ENCODE measurements at places on chromosomes 7 and 10.

- no peaks in the 10 kb centered on the region for H3K4me1 ChIP-seq
- no peak overlapping the region for H3K4me3 ChIP-seq
- peak; percentile 64 for DNase-seq
- H3K27me3 ChIP-seq = no peaks in the 10 kb centered on the region
- no peaks in the 10 kb centered on the region for H3K36me3 ChIP-seq
Observed at GRCh38 chr10:43355749-43356371, 15.6 kb upstream of the FXYD4 start.

DNA sequence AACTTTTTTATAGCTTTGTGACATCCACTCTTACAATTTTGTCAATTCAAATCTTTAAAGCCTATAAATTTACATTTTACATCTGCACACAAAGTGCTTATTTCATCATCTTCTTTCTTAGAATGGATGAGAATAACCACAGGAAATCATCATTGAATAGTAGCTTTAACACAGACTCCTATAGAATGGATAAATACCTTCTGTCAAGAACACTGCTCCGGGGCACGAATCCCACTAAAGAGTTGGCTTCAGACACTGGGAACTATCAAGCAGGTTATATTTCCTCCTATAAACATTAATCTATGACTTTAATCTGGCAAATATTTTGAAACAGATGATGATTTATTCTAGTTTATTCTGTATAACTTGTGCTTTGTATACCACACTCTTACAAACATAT, 269.7 kb upstream of the TPK1 start:
- H3K36me3 ChIP-seq = no peaks in the 10 kb centered on the region
- no peak overlapping the region for H3K4me3 ChIP-seq
- H3K27ac ChIP-seq = no peak overlapping the region
- H3K4me1 ChIP-seq = no peaks in the 10 kb centered on the region
- no peaks in the 10 kb centered on the region for H3K27me3 ChIP-seq
- no peak for DNase-seq

GRCh38 chr7:12162415-12163113, 48.5 kb upstream of the TMEM106B start:
- DNase-seq = no peak
- H3K4me1 ChIP-seq = no peaks in the 10 kb centered on the region
- H3K4me3 ChIP-seq = no peak overlapping the region

GRCh38 chr10:125009661-125010161, 67.8 kb downstream of the ZRANB1 start:
- H3K4me1 ChIP-seq = peaks cover 2% of the 10 kb centered on the region
- no peaks in the 10 kb centered on the region for H3K27me3 ChIP-seq
- no peak overlapping the region for H3K27ac ChIP-seq
- peak; percentile 40 for DNase-seq
- H3K4me3 ChIP-seq = no peak overlapping the region

DNA sequence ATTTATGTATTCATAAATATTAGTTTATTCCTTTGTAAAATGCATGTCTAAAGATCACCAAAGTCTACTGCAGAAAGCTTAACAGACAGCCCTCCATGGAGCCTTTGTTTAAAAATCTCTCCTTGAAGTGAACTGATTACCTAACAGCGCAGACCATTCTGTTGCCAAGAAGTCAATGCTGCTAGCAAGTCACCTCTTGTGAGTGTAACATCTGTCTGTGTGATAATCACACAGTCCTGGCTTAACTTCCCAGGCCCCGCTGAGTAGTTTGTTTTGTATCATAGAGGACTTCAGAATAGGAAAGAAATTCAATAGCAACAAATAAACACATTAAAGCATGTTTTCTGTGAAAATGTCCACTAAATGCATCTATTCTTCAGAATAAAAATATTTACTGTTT, 435.3 kb upstream of the IGFBP3 start:
- no peak overlapping the region for H3K27ac ChIP-seq
- no peaks in the 10 kb centered on the region for H3K27me3 ChIP-seq
- H3K36me3 ChIP-seq = no peaks in the 10 kb centered on the region
- no peaks in the 10 kb centered on the region for H3K4me1 ChIP-seq

- H3K4me1 ChIP-seq = no peaks in the 10 kb centered on the region
- no peak overlapping the region for H3K27ac ChIP-seq
- H3K4me3 ChIP-seq = no peak overlapping the region
- peaks cover 2% of the 10 kb centered on the region for H3K27me3 ChIP-seq
- H3K36me3 ChIP-seq = no peaks in the 10 kb centered on the region
Observed at GRCh38 chr7:132072873-132073272, 503.4 kb downstream of the PLXNA4 start.

- no peak overlapping the region for H3K4me3 ChIP-seq
- no peak overlapping the region for H3K27ac ChIP-seq
- H3K27me3 ChIP-seq = no peaks in the 10 kb centered on the region
- no peaks in the 10 kb centered on the region for H3K36me3 ChIP-seq
Observed at GRCh38 chr7:93856323-93856722, 34.2 kb downstream of the TFPI2 start.

- DNase-seq = no peak
- peaks cover 4% of the 10 kb centered on the region for H3K4me1 ChIP-seq
- H3K27me3 ChIP-seq = no peaks in the 10 kb centered on the region
- H3K36me3 ChIP-seq = no peaks in the 10 kb centered on the region
- H3K27ac ChIP-seq = no peak overlapping the region
- H3K4me3 ChIP-seq = no peak overlapping the region
Observed at GRCh38 chr7:94422827-94423460, 28.2 kb downstream of the COL1A2 start.

- H3K4me3 ChIP-seq = no peak overlapping the region
- no peaks in the 10 kb centered on the region for H3K4me1 ChIP-seq
- H3K36me3 ChIP-seq = no peaks in the 10 kb centered on the region
- no peak for DNase-seq
Observed at GRCh38 chr7:157461573-157462418, 125.0 kb downstream of the DNAJB6 start.

DNA sequence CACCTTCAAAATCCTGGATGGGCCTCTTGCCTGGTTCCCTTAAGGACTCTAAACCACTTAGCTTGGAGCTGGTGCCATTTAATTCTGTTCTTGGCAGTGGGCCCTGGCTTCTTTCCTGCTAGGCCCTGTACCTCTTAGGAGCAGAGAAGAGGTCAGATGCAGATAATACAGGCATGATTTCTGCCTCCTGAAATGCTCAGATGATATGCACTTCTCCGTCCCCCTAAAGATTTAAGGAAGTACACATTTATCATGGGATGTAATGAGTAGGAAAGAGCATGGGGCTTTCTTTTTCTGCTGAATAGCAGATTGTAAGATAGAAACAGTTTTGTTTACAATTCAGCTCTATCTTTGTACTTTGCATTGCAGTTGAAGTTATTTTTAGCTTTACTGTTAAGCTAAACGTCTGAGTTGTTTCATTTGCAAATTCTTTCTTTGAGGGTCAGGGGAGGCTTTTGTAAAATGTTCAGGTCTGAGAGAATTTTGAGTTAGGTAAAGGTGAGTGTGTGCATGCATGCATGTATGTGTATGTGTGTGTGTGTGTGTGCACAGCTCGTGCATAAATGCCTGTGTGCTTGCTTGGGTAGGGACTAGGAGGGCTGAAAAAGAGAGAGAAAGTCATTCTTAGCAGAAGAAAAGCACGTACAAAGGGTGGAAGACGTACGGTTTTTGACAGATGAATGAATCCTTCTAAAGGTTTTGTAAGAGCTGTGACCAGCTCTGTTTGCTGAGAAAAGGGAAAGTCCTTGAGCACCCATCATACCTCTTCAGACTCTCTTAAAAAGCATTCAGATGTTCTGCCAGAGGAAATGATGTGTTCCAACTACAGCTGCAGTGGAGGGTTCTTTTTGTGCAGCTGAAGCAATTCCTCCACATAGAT, 364.2 kb downstream of the AUTS2 start:
- peaks cover 2% of the 10 kb centered on the region for H3K27me3 ChIP-seq
- no peak overlapping the region for H3K27ac ChIP-seq
- peak; percentile 7 for DNase-seq
- H3K36me3 ChIP-seq = no peaks in the 10 kb centered on the region
- peaks cover 2% of the 10 kb centered on the region for H3K4me1 ChIP-seq
- no peak overlapping the region for H3K4me3 ChIP-seq

- DNase-seq = no peak
- H3K4me3 ChIP-seq = no peak overlapping the region
- H3K27me3 ChIP-seq = no peaks in the 10 kb centered on the region
- no peaks in the 10 kb centered on the region for H3K36me3 ChIP-seq
Observed at GRCh38 chr7:30744075-30744417, 7.9 kb upstream of the INMT start.

- no peak for DNase-seq
- no peak overlapping the region for H3K27ac ChIP-seq
- H3K27me3 ChIP-seq = no peaks in the 10 kb centered on the region
- peaks cover 2% of the 10 kb centered on the region for H3K4me1 ChIP-seq
- no peaks in the 10 kb centered on the region for H3K36me3 ChIP-seq
Observed at GRCh38 chr10:11191678-11192077, 174.0 kb downstream of the CELF2 start.

- no peak overlapping the region for H3K27ac ChIP-seq
- no peak for DNase-seq
- H3K4me1 ChIP-seq = no peaks in the 10 kb centered on the region
- no peaks in the 10 kb centered on the region for H3K27me3 ChIP-seq
- H3K4me3 ChIP-seq = no peak overlapping the region
Observed at GRCh38 chr10:29313071-29313470, 24.2 kb downstream of the LYZL1 start.

DNA sequence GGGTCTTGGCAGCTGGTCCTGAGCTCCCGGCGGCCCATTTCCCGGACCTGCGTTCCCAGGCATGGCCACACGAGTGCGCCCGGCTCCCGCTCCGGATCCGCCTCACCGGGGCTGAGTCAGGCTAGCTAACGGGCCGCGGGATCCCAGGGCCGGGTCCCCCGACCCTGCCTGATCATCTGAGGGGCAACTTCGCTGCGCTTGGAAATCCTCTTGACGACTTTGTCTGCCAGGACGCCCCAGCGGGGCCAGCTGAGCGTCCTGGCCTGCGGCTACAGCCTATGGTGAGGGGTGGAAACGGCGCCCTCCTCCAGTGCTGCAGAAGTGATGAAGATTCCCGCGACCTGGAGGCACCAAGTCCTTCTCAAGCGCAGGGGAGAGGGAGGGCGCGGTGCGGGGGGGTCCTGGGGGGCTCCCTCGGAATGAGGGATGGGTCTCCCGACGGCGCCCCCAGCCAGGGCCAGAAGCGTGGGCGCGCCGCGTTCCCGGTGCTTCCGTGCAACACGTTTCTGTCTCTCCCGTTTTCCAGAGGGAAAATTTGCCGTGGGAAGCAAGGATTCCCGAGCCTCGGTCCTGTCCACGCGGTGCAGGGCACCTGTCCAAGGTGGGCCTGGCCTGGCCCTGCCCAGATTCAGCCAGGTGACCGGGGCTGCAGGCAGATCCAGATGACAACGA, 212.4 kb downstream of the CCSER2 start:
- H3K4me1 ChIP-seq = no peaks in the 10 kb centered on the region
- peak; percentile 52 for DNase-seq
- H3K27ac ChIP-seq = no peak overlapping the region
- H3K4me3 ChIP-seq = peak overlapping the region; percentile 22
- no peaks in the 10 kb centered on the region for H3K27me3 ChIP-seq
- no peaks in the 10 kb centered on the region for H3K36me3 ChIP-seq

GRCh38 chr7:29193316-29194205, 1.0 kb upstream of the CHN2 start:
- peak overlapping the region; percentile 88 for H3K4me3 ChIP-seq
- H3K27me3 ChIP-seq = no peaks in the 10 kb centered on the region
- peaks cover 4% of the 10 kb centered on the region for H3K4me1 ChIP-seq

DNA sequence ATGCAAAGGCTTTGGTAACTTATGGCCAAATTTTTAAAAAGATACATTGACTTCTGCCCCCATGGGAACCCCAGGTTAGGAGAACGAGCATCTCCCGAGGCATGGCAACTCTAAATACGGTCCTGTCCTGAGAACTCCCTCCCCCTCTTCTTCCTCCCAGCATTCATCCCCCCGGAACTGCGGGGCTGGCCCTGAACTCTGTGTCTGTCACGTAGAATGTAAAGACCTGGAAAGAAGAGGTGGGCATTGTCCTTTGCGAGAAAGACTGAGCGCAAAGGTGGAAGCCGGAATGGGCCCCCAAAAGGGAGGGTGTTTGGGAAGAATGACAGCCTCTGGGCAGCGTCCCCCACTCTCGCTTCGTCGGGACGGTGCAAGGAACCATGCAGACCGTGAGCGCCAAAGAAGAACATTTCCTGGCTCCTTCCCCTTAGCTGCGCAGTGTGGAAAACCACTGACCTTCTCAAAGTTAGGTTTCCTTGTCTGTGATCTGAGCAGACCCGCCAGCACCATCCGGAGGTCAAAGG, 21.0 kb downstream of the SHH start:
- no peaks in the 10 kb centered on the region for H3K4me1 ChIP-seq
- H3K36me3 ChIP-seq = no peaks in the 10 kb centered on the region
- H3K27ac ChIP-seq = no peak overlapping the region
- H3K4me3 ChIP-seq = no peak overlapping the region
- no peak for DNase-seq
- H3K27me3 ChIP-seq = no peaks in the 10 kb centered on the region

- no peaks in the 10 kb centered on the region for H3K4me1 ChIP-seq
- H3K27me3 ChIP-seq = no peaks in the 10 kb centered on the region
- H3K4me3 ChIP-seq = peak overlapping the region; percentile 24
- no peaks in the 10 kb centered on the region for H3K36me3 ChIP-seq
Observed at GRCh38 chr7:44962483-44963251, 16.1 kb downstream of the MYO1G start.

DNA sequence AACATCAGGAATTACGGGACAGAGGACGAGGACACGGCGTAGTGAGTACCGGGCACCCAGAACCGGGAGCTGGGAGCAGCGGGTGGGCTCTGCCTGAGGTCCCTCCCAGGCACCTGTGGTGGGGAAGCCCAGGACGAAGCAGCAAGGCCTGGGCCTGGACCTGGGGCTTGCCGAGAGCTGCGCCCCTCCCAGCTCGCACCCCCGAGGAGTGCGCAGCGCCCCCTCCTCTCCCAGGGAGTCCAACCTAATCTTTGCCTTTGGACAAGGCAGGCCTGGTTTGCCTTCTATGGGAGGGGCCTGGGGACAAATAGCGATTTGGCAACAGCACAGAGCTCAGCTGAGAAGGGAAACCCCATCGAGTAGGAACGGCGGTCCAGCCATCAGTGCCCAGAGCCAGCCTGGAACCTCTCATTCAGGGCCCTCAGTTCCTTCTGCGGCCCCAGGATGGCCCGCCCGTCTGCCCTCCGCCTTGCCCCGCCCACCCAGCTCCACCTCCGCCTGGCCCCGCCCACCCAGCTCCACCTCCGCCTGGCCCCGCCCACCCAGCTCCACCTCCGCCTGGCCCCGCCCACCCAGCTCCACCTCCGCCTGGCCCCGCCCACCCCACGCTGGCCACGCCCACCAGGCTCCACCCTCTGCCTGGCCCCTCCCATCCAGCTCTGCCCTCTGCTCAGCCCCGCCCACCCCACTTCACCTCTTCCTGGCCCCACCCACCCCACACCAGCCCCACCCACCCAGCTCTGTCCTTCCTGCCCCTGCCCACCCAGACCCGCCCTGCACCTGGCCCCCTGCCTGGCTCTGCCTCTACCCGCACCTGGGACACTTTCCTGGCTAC, 32.5 kb upstream of the KNDC1 start:
- H3K4me1 ChIP-seq = no peaks in the 10 kb centered on the region
- H3K36me3 ChIP-seq = no peaks in the 10 kb centered on the region
- no peak overlapping the region for H3K4me3 ChIP-seq
- DNase-seq = no peak

- H3K27ac ChIP-seq = no peak overlapping the region
- no peaks in the 10 kb centered on the region for H3K27me3 ChIP-seq
- H3K4me1 ChIP-seq = no peaks in the 10 kb centered on the region
- H3K4me3 ChIP-seq = no peak overlapping the region
- DNase-seq = no peak
- H3K36me3 ChIP-seq = no peaks in the 10 kb centered on the region
Observed at GRCh38 chr10:130193493-130194193, 57.5 kb downstream of the GLRX3 start.

- no peak overlapping the region for H3K27ac ChIP-seq
- no peaks in the 10 kb centered on the region for H3K36me3 ChIP-seq
- peak; percentile 91 for DNase-seq
- no peaks in the 10 kb centered on the region for H3K27me3 ChIP-seq
Observed at GRCh38 chr7:123209786-123210185, 10.0 kb upstream of the SLC13A1 start.
